Frontal cortex (tissue), 4 donors: ENCODE measurements at places on chromosomes 12 and 14. TPM values are rescaled to one million over a fixed set of nuclear protein-coding genes. Genes with fewer than 3 reads are reported as not detected.

The SETD3 gene
- 119 TPM for total RNA-seq

DNA sequence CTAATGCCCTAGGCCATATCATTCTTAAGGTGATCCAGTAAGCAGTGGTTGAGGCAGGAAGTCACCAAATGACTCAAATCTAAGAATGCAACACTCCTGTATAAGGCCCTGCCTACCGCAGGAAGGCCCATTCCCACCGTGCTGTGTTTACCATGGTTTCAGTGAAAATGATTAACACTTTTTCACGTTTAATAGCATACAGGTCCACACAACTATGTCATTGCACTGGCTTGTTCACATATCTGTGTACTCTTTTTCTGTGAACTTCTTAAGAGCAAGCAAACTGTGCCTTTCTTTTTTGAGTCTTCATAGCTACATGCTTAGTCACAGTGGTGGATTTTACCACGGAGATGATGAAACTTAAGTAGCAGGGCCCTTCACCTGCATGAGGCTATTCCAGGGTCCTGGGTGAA lies 214.9 kb downstream of the CNTN1 start:
- no peak for DNase-seq

GRCh38 chr12:69783365-69783764 lies 41.7 kb upstream of the MYRFL start:
- no peak for DNase-seq

DNA sequence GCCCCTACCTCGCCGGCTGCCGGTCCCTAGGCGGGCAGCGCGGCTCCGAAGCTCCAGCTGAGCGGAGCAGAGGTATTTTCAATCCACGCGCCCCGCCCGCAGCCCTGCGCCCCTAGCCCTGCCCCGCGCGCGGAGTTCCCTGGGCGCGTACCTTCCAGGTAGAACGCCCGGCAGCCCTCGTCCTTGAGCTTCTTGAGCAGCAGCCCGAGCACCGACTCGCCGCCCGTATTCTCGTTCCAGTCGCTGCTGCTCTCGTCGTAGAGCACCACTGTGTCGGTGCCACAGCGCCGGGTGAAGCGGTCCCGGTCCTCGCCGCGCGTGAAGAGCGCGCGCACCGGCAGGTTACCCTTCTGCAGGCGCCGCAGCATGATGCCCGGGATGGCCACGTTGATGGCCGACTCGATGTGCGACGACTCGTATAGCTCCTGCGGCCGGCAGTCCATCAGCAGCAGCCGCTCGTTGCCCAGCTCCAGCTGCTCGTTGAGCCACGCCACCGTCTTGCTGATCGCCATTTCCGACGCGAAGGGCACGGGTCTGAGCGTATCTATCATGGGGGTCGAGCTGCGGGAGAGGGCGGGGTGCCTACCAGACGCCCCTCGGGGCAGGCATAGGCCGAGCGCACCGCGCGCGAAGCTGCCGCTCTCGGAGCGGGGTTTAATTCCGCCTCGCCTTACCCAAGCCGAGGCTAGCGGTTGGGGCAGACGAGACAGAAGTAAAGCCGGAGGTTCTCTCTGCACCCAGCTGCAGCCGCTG lies 636 bp downstream of the DUSP6 start:
- DNase-seq, result no peak

GRCh38 chr12:93991829-93992461 lies 156.4 kb upstream of the PLXNC1 start:
- DNase-seq, result no peak

GRCh38 chr12:51972849-51973273 lies 21.4 kb downstream of the ACVR1B start:
- DNase-seq, result no peak

DNA sequence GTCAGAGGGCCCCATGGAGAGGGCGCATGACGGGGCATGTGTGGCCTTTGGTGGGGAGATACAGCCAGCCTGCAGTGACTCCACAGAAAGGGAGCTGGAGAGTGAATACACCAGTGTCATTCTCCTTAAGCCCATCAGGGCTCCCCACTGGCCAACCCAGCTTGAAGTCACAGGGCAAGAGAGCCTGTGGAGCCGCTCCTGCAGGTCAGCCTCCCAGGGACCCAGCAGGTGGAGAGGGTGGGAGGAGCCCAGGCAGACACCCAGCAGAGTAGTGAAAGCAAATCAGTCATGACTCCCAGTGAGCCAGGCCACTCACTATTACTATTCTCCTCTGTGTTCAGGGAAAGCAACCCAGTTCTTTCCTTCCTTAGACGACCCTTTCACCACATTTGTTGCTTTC lies 110.0 kb upstream of the CPM start:
- DNase-seq, result no peak

The AGAP2 gene
- 25.7 TPM for total RNA-seq

The DEGS2 gene
- 0.41 TPM for total RNA-seq

The CELA1 gene
- not detected for total RNA-seq

The SLC6A15 gene
- total RNA-seq, result 81.1 TPM
